Transverse colon (tissue), 4 donors: ENCODE measurements at places on chromosomes 2 and 18. TPM values are rescaled to one million over a fixed set of nuclear protein-coding genes. Genes with fewer than 3 reads are reported as not detected.
A peak's percentile ranks its signal among the peaks of the same experiment; 100 is the strongest.

GPR148 gene
- not detected for total RNA-seq

HAUS1 gene
- total RNA-seq = not detected

SGPP2 gene
- 46.4 TPM for total RNA-seq

GALNT1 gene
- total RNA-seq = 21.7 TPM

IL36A gene
- total RNA-seq = not detected

DOK6 gene
- 0.32 TPM for total RNA-seq

SCYGR6 gene
- total RNA-seq = not detected

GRCh38 chr18:7924616-7925015 is 357.5 kb downstream of the PTPRM start:
- DNase-seq = no peak

DNA sequence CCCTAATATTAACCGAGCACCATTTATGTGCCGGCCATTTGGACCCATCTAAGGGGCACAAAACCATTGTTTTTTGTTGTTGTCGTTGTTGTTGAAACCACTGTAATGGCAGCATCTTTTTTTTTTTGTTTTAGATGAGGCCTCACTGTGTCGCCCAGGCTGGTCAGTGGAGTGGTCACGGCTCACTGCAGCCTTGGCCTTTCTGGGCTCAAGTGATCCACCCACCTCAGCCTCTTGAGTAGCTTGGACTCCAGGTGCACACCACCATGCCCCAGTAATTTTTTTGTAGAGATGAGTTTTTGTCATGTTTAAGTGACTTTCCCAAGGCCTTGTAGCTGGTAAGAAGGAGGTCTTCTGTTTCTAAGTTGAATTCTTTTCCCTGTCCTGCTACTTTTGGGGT is 33.0 kb downstream of the ASAP2 start:
- DNase-seq = no peak

DNA sequence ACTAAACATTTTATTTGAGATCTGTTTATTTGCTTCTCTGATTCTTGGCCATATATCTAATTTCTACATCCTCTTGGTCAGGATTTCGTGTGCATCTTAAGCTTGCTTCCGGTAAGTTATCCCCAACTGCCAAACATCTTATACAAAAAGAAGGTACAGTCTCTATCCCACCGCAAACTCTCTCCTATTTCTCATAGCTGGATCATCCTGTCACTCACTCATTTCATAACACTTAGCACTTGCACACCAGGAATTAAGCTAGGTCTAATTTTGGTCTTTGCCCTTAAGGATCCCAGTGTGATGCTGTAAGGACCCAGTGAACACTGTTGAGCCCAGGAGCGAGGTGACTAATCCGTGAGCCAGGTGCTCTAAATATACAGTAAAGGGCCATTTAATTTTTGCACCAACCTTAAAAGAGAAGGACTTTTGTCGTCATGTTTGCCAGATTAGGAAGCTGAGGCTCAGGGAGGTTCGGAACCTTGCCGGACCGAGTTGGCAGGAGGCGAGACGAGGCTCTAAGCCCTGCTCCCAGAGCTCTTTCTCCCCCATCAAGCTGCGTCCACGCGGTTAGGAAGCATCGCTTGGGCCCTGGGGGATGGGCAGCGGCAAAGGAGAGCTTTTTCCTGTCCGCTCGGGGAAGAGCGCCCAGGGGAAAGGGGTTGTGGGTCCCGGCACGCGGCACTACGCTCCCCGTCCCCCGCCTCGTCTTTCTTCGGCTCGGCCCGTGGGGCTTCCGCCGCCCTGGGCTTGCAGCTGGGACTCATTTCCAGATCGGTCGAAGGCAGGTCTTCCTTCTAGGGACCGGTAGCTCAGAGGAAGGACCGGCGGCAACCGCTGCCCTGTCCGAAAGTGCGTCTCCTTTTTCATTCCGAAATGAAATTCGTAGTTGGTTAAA is 4.1 kb upstream of the ITPRIPL1 start:
- DNase-seq = peak; percentile 35

- DNase-seq = no peak
These were observed 135.9 kb downstream of the ATAD2B start for GRCh38 chr2:23791030-23791429.

DNA sequence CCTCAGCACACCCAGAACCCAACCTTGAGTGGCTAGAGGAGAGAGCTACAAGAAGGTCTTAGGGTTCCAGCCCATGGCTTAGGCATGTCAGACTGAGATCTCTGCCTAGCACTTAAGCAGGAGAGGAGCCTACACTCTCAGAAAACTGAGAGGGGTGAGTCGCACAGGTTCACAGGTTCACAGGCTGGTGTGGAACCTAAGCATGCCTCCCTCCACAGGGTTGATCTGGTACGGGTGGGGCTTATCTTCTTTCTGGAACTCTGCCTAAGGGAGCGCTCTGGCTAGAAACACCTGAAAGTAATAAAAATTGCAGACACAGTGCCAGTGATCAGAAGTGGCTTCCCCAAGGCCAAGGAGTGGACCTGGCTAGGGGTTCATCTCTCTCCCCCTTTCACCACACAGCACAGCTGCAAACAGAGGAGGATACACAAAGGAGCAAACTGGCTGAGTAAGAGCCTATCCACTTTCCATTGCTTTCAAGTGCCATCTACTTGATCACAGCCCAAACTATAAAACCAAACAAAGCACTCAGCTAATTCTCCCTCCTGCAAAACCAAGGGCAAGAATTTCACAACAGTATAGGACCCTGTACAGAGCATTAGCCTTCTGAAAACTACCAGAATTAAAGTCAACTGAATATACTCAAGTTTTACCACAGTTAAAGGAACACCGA is 481.9 kb upstream of the SETBP1 start:
- DNase-seq = peak; percentile 8

DNA sequence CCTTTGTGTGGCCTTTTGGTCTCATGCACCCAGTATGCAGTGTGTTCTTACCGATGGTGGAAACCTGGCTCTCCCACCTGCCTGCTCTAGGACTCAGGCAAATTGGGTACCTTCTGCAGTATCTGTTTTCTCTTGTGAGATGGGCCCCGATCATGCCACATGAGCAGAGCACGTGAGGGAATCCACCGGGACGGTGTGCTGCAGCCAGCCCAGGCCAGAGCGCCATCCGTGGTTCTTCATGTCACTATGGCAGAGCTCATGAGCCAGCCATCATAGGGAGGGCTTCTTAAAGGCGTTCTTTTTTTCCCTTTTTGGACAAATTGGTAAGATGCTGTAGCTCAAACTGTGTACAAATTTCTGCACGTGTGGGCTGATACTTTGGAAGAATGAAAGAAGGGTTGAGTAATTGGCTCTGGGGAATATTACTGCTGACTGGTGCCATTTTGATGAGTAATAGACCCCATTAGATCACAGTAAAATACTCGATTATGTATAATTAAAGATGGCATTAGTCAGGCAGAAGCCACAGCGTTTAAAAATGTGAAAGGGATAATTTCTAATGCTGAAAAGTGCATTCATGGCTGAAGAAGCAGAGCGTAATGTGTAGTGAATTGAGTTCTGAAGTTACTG is 19.2 kb downstream of the SH3RF3 start:
- DNase-seq = no peak

DNA sequence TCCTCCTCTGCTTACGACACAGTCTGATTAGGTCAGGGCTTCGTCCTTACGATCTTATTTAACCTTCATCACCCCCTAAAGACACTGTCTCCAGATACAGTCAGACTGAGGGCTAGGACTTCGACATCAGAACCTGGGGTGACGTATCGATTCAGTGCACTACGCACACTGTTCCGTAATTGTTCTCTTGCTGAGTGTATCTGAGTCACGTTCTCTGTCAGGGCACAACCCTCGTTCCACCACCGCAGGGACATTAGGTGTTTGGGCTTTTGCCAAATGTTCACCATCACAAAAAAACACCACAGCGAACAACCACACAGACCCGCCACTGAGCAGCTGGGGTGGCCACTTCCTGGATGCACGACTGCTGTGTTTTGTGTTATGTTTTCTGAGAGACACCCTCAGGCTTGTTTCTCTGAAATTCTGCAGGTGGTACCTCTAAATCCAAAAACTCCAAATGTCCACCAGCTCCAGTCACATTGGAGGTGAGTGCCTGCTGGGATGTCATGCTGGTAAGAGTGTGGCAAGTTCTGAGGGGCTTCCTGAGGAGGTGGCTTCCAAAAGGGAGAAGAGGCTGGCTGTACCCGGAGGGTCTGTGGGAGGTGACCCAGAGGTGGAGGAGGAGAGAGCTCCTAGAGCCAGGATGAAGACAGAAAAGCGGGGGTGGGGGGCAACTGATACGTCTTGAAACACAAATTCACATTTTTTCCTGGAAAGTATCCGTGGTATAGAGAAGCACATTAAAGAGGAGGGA is 66.6 kb downstream of the ADNP2 start:
- DNase-seq = peak; percentile 39

DNA sequence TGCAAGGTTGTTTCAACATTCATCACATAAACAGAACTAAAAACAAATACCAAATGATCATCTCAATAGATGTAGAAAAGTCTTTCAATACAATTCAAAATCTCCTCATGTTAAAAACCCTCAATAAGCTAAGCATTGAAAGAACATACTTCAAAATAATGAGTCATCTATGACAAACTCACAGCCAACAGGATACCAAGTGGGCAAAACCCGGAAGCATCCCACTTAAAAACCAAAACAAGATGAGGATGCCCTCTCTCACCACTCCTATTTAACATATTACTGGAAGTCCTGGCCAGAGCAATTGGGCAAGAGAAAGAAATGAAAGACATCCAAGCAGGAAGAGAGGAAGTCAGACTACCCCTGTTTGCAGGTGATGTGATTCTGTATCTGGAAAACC is 992.2 kb upstream of the PIK3C3 start:
- no peak for DNase-seq

- DNase-seq = no peak
These were observed 17.1 kb downstream of the EPB41L5 start for GRCh38 chr2:120029672-120030640.

DNA sequence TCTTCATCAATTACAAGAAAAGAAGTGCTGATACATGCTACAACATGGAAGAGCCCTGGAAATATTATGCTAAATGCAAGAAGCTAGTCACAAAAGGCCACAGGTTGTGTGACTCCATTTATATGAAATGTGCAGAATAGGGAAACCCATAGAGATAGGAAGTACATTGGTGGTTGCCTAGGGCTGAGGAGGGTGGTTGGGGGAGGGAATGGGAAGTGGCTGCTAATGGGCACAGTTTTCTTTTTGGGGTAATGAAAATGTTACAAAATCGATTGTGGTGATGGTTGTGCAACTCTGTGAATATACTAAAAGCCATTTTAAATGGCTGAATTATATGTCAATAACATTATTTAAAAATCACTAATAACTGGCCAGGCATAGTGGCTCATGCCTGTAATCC is 24.3 kb upstream of the RESP18 start:
- no peak for DNase-seq

DNA sequence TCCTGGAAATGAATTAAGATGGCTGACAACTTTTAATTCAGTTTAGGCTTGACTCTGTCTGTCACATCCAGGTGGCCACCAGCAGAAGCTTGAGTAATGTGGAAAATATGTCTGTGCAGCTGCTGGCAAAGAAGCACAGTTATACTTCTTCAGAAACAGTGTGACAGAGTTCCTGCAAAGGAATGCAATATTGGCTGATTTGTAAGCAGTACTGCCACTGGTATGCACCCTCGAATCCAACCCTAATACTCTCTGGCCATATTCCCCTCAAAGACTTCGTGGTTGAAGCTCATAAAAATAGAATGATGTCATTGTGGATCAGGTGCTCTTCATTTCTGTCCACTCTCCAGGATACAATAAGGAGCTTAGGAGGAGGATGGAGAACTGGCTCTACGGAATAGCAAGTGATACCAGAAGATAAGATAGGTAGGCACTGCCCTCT is 86.2 kb downstream of the METTL8 start:
- no peak for DNase-seq

DNA sequence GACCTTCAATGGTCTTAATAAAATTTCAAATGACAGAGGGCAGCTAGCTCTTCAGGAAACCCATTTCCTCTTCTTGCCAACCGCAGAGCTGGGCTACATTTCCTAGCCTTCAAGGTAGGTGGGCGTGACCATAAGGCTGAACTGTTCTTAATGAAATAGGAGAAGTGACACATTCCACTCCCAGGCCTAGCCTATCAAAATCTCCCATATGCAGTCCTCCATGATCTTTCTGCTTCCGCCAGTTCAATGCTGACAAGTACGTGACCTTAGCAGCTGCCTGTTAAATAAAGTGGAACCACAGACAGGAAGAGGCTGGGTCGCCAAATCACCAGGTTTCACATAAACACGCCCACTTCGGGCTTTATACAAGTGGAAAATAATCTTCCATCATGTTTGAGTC is 13.2 kb downstream of the SERPINE2 start:
- DNase-seq = peak; percentile 11

DNA sequence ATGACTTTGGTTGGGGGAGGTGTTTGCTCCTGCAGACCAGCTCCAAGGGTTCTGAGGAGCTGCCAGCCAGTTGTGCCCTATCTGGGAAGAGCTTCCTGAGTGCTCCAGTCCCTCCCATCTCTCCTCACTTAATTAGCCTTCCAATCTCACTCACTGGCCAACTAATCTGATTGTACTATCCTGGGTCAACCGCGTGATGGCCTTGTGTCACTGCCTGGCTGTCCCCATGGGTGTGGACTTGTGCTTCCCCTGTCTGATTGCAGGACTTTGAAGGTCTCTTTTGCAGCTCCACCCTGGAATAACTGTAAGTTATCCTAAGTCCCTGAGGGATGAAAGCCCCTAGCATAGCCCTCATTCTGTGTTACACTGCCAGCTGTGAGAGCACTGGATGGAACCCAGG is 65.0 kb downstream of the SLC4A5 start:
- DNase-seq = peak; percentile 32

- no peak for DNase-seq
These were observed 28.9 kb downstream of the EFEMP1 start for GRCh38 chr2:55894720-55895119.

GRCh38 chr18:37529863-37530262 is 35.7 kb downstream of the CELF4 start:
- no peak for DNase-seq

GRCh38 chr2:190965580-190966222 is 48.3 kb downstream of the STAT1 start:
- DNase-seq = no peak

- no peak for DNase-seq
These were observed 564.3 kb downstream of the CMPK2 start for GRCh38 chr2:6301426-6301825.

DNA sequence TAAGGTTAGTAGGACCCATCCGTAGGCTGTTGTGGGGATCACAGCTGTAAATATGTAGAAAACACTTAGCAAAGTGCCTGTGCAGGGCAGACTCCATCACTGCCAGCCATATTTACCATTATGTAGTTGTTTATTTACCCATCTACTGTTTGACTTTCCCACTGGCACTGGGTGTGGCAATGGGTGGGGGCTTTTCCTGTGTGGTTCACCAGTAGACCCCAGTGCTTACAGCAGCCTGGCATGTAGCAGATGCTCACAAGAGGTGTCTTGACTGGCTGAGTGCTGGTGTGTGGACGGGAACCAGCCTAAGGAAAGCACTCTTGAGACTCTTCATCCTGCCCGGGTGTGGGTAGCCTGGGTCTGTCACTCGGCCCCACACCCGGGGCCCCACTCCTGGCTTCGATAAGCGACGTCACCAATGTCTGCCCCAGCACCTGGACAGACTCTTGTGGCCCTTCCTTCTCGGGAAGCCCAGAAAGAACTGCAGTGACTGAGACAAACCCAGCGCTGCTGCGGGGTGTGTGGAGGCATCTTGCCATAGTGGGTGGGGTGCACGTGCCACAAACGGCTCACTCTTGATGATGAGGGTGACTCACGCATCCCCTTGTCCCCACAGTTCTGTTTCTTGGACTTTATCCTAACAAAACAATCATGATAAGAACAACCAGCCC is 78.3 kb downstream of the HDAC4 start:
- peak; percentile 70 for DNase-seq
